Activated CD8-positive, alpha-beta memory T cell treated with anti-CD3 and anti-CD28 coated beads for 48 hours (primary cell): ENCODE measurements at places on chromosomes 5 and 9.

DNA sequence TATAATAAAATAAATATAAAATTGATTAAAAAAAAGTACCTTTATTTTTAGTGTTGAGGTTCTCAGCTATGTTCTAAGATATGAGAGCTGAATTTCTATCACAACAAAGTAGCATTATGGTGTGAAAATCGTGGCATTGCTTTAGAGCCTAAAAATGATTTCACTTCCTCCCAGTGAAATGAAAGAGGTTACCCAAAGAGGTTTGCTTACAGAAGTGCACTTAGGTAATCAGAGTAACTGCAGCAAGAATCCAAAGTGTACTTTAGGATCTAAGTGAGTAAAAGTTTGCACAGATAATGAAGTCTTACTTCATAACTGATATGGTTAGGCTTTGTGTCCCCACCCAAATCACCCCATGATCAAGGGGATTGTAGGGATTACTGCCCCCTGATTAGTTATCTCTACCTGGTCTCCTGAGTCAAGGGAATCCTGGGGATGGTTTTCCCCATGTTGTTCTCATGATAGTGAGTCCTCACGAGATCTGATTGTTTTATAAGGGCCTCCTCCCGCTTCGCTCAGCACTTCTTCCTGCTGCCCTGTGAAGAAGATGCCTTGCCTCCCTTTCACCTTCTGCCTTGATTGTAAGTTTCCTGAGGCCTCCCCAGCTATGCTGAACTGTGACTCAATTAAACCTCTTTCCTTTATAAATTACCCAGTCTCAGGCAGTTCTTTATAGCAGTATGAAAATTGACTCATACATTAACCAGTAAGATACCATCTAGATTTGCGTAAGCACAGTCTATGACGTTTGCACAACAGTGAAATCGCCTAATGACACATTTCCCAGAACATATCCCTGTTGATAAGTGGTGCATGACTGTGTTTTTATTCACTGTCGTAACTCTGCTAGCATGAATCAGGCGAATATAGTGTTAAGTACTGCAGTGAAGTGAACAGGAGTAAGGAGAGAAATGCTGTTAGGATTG is 40.3 kb upstream of the LRRC70 start:
- DNase-seq = no peak

GRCh38 chr5:113807427-113807991 is 294.0 kb downstream of the YTHDC2 start:
- DNase-seq = no peak

DNA sequence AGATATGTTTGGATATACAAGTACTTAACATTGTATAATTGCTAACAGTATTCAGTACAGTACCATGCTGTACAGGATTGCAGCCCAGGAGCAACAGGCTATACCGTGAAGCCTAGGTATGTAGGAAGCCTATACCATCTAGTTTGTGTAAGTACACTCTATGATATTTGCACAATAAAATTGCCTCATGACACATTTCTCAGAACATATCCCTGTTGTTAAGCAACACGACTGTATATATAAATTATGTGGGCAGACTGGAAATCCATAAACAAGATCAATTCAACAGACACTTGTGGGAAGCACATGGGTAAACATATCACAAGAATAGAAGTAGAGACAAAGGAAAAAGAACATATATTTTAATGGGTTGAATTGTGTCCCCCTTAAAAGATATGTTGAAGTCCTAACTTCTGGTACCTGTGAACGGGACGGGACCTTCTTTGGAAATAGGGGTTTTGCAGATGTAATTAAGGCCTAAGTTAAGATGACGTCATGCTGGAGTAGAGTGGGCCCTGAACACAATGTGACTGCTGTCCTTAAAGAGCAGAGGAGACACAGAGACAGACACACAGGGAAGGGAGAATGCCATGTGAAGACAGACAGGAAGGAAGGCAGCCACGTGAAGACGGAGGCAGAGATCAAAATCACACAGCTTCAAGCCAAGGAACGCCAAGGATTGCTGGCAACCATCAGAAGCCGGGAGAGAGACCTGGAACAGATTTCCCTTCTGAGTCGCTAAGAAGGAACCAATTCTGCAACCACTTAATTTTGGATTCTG is 76.3 kb downstream of the SCAI start:
- no peak for DNase-seq

DNA sequence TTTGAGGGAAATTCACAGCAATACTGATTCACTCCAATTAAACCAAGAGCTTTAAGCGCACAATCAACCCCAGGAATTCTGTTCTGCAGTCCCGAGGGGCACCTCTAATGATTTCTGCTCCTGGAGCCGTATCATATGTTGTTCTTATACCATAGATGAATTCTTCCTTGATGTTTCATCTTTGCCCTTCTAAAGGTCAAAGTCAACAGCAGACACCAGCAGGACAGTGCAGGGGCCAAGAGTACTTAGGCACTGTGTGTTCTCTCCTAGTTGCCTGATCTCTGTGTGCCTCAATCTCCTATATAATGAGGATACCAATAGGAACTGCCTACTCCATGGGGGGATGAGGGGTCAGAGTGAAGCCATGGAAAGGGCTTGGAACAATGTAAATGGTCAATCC is 16.5 kb downstream of the EPB41L4B start:
- DNase-seq = no peak

GRCh38 chr9:94802251-94802650 is 75.8 kb downstream of the AOPEP start:
- no peak for DNase-seq

DNA sequence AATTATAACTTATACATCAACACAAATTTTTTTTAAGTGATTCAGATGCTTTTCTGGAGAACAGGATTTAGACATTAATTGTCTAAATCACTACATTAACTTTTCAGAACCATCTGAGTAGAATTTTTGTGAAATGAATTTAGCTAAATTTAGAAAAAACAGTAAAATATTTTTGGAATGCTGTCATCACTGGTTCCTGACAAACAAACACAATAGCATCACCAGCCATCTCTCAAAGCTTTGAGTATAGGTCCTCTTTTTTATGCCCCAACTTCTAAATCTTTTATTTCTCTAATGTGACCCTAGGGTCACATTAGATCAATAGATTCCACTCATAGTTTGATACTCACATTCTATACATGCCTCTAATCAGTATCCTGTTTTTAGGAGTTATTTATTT is 104.6 kb downstream of the PRR16 start:
- DNase-seq = no peak
